Ammon's horn (tissue), 1 donor: ENCODE measurements at places on chromosomes 11 and 22.

- no peak for DNase-seq
Measured at GRCh38 chr11:88464528-88464927, 127.0 kb upstream of the CTSC start.

GRCh38 chr11:111452146-111452545 is 60.0 kb downstream of the BTG4 start:
- DNase-seq = no peak

- no peak for DNase-seq
Measured at GRCh38 chr22:35611891-35612576, 5.1 kb downstream of the MB start.

DNA sequence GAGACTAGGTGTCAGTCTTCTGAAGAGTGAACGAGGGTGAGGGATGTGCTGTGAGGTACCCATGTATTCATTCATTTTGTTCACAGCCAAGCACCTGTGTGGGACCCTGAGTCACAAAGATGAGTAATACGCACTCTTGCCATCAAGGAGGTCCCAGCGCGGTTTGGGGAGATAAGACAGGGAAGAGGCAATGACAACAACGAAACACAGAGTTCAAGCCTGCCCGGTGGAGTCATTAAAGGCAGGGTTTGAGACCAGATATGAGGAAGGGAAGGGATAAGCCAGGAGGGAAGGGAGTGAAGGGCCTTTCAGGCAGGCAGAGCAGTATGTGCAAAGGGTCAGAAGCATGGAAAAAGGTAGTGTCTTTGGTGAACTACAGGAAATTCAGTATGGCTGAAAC is 4.6 kb downstream of the DCHS1 start:
- DNase-seq = no peak

- DNase-seq = no peak
Measured at GRCh38 chr11:11247576-11247975, 105.5 kb downstream of the CSNK2A3 start.

DNA sequence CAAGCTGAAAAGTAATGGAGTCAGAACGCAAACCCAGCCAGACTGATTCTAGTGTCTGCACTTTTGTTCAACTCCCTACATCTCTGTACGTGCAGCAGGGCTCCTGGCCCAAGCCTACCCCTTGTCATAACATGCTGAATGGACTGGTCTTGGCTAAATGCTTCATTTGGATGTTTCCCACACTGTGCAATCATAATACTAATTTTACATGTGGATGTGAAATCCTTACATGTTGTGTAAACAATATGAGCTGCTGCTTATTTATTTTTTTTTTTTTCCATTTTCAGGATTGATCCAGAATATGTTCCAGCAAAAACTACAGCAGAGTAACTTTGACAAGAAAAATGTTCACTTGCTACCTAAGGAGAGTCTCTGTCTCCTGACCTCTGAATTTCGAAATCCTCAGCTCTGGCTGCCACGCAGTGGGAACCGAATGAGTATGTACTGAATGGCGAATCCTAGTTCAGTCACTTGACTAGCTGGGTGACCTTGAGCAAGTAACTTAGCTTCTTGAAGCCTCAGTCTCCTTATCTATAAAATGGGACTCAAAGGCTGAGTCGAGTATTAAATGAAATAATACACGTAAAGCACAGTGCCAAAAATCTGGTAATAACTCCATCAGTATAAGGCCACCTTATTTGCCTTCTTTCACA is 133.4 kb downstream of the EHF start:
- DNase-seq = no peak

DNA sequence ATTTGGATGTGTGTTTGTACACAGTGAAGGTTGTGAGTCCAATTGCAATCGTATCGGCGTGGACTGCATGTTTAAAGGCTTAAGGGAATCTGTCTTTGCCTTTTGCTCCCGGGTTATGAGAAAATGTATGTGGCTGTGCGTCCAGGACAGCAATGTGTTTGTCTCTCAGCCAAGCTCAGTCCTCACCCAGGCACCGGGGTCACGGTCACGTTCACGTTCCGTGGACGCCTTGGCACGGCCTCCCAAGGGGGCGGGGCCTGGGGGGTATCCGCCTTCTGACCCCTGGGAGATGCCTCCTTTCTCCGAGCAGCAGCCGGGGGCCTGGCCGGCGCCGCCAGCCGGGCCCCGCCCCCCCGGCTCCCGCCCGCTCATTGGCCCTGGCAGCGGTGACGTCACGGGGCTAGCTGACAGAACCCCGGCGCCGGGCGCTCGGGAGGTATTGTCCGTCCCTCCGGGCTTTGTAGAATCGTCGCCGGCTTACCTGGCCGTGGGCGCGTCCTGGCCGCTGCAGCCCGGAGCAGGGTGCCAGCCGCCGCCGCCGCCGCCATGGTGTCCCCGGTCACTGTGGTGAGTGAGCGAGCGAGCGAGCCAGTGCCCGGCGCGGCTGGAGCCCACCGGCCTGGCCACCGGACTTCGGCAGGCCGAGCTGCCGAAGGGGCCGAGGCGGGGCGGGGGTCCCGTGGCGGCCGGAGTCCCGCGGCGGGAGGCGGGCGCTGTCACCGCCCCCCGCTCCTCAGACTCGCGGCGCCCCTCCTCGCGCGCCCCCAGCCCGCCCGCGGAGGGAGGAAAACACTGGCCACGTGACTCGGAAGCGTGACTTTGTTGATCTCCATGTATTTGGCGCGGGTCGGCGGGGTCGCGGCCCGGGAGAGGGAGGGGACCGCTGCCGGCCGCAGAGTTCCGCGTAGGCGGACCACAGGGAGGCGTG is at the start of gene TMEM86A:
TMEM86A (plus strand) TSS at position 439 of the 928 bp plus-strand sequence; CDS start at position 547, 108 bp downstream.
- peak; percentile 89 for DNase-seq

DNA sequence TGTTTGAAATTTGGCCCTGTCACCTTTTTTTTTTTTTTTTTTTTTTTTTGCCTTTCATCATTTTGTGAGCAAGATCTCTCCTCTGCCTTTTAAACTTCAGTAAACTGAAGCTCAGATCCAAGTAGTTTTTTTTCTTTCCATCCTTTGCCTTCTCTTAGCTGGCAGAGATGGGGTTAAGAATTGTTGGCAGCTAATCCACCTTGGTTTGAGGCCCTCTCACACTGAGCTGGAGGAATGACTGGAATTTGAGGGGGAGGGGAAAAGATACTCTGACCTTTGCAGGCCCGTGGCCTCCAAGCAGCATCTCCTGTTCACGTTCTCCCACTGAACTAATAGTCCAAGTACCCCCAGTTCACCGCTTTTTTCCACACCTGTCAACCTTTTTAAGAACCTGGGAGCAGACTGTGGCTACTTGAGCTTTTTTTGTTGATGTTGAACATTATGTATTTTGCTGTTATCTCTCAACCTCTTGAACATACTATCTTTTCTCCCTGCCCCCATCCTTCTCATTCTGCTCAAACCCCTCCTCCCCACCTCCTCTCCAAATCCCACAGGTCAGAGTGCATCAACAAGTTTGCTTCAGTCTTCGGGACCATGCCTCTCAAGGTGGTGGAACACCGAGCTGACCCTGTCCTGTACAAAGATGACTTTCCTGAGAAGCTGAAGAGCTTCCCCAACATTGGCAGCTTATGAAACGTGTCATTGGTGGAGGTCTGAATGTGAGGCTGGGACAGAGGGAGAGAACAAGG is 66.2 kb downstream of the ALX4 start:
- DNase-seq = no peak

DNA sequence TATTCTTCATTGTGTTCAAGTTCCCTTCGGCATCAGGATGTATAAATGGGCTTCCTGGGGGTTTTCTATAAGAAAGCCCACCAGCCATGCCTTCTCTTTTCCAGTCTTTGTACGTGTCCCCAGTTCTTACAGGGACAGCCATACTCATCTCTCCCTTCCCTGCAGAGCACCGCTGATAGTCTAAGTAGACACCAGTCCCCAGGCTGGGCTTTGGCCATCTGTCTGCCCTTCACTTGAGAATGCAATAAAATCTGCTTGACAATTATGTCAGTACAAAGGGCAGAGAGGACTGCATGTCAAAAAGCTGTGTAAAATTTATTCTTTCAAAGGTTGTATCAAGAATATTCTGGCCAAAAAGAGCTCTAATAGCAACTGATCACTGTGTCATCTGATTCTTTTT is 27.3 kb downstream of the NTM start:
- DNase-seq = no peak

DNA sequence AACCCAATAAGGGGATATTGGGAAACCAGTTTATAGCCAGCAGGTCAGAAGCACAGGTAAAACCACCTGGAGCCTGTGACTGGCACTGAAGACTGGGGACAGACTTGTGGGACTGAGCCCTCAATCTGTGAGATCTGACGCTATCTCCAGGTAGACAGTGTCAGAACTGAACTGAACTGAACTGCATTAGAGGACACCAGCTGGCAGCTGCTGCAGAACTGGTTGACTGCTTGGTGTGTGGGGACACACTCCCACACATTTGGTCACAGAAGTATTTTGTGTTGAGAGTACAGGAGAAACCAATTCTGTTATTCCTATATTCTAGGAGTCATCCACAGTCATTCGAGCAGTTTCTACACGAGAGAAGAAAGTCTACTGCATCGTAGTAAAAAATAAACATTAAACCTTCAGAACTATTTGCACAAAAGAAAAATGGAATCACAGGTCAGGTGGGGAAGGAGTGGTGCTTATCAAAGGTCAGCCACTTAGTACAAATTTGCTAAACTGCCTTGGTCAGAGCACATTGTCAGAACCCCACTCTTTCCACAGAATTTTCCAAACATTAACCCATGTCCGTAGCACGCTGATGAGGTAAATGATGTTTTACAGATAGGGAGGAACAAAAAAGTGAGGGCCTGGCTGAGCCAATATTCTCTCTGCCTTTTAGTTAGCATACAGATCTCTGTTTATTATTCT is 77.2 kb downstream of the SIK3 start:
- DNase-seq = no peak

DNA sequence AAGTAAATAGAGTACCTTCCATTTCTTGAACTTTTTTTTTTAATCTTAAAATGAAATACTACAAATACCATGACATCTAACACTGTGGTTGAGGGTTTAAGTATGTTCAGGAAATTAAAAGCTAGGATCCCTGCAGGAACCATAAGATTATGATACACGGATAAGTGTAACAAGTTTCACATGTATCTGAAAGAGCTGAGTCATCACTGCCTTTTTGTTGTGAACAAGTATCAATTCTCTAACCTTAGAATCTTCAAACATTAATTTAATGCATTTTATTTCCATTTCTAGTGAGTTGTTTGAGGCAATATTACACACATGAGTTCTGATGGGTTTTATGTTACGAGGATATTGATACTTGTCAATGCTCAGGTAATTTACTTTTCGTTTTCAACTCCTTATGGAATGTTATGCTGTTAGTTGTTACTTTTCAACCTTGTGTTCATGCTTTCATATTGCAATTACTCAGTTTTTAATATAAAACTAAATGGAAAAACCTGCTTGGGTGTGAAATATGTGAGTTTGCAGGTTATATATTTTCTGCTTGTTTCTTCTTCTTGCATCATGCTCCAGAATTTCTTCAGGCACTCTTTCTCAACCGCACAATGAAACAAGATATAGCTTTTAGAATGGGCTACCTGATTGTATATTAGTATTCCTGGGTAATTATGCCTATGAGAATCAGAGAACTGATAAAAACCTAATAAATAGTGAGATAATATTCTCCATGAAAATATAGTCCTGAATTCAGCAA is 361.3 kb upstream of the MTNR1B start:
- no peak for DNase-seq

GRCh38 chr11:36672815-36673450 is 74.9 kb upstream of the RAG2 start:
- peak; percentile 66 for DNase-seq

- DNase-seq = no peak
Measured at GRCh38 chr22:47328550-47329243, 566.2 kb downstream of the TBC1D22A start.

DNA sequence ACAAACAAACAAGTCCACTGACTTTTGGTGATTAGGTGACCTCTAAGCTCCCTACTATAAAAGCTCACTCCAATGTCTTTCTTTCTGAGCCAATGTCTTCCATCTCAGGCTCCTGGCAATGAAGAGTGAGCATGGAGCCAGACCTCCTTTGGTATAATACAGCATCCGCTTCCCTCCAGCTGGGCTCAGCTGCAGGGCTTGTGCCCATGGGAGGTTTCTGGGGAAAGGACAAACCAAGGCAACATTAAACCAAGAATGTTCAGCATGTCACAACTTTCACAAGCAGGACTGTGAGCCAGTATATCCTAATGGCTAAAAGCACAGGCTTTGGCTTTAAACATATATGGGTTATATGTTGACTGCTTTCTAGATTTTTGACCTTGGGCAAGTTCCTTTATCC is 58.8 kb downstream of the EHF start:
- no peak for DNase-seq

- peak; percentile 30 for DNase-seq
Measured at GRCh38 chr11:57219021-57219627, 17.9 kb downstream of the APLNR start.

DNA sequence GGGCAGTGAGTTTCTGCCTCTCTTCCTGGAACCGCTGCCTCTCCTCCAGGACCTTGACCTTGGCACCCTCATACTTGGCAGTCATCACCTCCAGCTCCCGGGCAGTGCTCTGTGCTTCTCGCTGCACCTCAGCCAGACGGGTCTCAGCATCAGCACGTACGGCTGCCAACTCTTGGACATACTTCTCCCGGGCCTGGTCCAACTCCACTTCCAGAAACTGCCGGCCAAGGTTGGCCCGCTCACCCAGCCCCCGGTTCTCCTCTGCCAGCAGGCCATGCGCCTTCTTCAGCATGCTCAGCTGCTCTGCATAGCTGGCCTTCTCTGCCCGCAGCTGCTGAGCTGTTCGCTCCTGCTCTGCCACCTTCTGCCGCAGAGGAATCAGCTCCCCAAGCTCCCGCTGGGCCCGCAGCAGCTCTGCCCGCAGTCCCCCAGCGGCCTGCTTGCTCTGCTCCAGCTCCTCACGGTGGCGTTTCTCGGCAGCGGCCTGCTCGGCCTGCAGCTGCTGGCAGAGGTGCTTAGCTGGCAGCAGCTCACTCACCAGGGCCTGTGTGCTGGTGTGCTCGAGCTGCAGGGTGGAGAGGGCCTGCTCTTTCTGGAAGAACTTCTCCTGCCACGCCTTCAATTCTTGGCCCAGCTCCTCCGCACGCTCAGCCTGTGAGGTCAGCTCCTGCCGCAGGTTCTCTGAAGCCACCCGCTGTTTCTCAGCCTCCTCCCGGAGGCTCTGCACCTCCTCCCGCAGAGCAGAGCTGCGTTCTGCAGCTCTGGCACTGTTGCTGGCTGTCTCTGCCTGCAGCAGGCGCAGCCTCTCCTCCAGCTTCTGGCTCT is 14.4 kb downstream of the IL18BP start:
- peak; percentile 76 for DNase-seq

- DNase-seq = no peak
Measured at GRCh38 chr11:16959602-16960001, 54.6 kb downstream of the PLEKHA7 start.
